ENCODE measurements at places on chromosomes 4 and X. TPM values are rescaled to one million over a fixed set of nuclear protein-coding genes. Genes with fewer than 3 reads are reported as not detected.

Gene RASGEF1B
- total RNA-seq = 3.4 TPM

Gene CCNA2
- total RNA-seq = 35.6 TPM

Gene ZMAT1
- total RNA-seq = not detected

Gene EVC2
- total RNA-seq = 11.7 TPM

Gene GLUD2
- total RNA-seq = 1.1 TPM

Gene SPRY1
- 16.7 TPM for total RNA-seq

Gene RAB33A
- total RNA-seq = not detected

Gene PRSS12
- total RNA-seq = 8.9 TPM

Gene BEX2
- total RNA-seq = 1.6 TPM

Gene KIT
- total RNA-seq = 7.3 TPM

Gene GASK1B
- total RNA-seq = 16.3 TPM

Gene SERTM2
- total RNA-seq = not detected

Gene NWD2
- total RNA-seq = not detected

Gene FDCSP
- total RNA-seq = 7.7 TPM

Gene FHDC1
- 0.16 TPM for total RNA-seq

Gene ARHGEF6
- 4.0 TPM for total RNA-seq

Gene SPANXN4
- not detected for total RNA-seq

Gene RNF150
- total RNA-seq = 7.4 TPM

Gene FRMD7
- not detected for total RNA-seq

Gene SYNPO2
- total RNA-seq = 1.3 TPM
